ENCODE measurements at places on chromosomes 7 and 10.

DNA sequence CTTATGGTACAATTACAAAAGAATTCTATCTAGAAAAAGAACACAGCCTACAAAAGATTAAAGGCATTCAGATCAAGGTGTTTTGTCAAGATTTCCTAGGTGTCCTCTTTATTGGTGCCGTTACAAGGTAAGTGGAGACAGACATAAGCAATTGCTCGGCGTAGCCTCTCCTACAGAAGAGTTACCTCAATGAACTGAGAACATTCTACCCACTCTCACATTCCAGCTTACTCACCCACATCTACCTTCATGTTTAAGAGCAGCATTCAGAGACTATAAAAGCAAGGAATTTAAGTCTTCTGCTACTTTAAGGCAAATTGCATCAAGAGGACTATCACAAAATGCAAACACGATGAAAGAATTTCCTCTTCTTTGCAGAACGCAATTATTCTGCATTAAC is 29.5 kb downstream of the MPP7 start:
- DNase-seq, result no peak

DNA sequence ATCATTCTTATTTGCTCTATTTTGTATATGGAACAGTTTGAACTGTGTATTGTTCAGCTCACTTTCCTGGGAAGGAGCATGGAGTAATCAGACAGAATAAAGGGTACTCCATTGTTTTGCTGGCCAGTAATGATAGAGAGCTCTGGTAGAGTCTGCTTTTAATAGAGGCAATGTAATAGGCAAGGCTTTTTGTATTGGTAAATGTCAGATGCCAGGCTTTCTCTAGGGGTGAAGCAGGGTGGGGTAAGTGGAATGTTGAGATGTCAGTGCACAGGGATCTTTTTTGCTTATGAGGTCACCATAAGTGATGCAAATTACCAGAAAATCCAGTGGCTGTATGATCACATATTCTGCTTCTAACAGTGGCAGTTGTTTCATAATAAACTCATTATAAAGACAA is 1088.3 kb upstream of the SORCS1 start:
- no peak for DNase-seq

- DNase-seq, result no peak
Measured at GRCh38 chr10:110747609-110748464, 103.7 kb downstream of the RBM20 start.

GRCh38 chr10:83233691-83234090 is 905.6 kb upstream of the GHITM start:
- DNase-seq, result no peak

DNA sequence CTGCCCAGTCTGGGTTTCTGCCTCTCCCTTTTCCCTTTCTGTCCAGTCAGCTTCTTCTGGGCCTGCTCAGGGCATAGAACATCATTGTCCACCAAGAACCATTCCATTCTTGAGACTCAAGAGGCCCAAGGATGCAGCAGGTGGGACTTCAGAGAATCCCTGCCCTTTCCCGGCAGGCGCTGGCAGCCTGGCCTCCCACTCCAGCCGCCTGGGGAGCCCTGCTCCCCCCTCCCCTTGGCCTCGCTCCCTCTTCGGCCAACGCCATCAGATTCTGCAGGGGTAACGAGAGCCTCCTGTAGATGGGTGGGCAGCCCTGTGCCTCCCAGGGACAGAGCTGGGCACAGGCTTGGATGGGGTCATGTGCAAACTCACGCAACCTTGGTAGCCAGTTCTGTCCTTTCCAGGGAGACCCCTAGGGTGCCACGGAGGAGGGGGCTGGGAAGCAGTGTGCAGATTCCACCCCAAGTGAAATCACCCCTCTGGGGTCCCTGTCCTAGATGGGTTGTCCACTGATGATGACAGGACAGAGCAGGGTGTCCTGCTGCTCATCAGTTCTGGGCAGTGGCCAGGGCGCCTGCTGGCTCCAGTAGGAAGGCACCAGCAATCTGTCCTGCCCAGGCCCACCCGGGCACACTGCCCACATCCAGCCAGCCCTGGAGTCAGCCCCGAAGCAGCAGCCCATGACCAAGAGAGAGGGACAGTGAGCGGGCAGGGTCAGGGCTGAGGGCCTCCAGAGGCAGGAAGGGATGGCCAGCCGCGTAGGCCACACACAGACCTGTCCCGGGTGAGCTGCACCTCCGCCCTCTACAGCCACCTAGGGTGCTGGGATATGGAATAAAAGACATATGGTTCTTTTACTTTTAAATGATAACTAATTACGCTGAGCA is 47.7 kb downstream of the RASGEF1A start:
- DNase-seq, result no peak

DNA sequence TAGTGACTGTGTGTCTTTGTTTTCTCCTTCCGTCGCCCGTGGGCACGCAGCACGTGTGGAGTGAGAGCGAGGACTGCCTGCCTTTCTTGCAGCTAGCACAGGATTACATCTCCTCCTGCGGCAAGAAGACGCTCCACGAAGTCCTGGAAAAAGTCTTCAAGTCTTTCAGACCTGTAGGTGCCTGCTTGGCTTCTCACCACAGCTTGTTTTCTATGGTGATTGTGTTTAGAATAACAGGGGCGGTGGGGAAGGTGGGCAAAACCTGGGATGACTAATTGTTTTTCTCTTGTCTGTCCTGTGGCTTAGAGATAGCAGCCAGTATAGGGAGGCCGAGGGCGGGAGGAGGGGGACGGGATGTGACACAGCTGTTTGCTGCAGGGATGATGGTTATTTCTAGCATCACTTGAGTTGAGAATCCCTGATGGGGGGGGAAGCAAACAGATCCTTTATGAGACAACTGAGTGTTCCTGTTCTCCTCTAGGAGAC is 11.4 kb downstream of the MTURN start:
- DNase-seq, result no peak

GRCh38 chr7:114921631-114922025 is 266 bp upstream of the MDFIC start:
- DNase-seq, result no peak

DNA sequence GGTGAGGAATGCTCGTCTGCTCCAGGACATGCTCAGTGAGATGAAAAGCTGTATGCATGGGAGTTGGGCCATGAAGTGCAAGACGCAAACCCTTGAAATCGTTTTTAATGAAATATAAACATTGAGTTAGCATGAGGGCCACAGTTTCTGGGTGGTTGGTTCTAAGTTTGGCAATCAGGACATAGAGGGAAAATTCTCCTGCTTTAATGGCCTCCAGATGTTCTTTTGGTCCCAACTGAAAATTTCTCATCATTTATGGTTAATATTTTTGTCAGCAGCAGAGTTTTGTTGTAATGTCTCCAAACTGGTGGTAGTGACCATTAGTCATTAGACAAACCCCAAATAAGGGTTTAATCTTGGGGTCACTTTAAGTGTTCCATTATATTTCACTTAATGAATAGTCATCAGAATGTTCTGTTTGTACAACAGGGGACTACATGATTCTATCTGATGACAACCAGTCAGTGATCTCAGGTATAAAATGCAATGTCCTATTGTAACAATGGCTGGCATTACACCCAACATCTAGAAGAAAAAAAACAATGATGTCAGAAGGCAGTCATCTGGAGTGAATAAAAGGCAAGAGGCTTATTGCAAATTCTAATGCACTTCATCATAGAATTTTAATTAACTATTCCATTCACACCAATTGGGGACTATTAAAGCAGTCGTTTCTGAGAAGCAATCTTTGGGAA is 197.4 kb downstream of the JCAD start:
- no peak for DNase-seq

DNA sequence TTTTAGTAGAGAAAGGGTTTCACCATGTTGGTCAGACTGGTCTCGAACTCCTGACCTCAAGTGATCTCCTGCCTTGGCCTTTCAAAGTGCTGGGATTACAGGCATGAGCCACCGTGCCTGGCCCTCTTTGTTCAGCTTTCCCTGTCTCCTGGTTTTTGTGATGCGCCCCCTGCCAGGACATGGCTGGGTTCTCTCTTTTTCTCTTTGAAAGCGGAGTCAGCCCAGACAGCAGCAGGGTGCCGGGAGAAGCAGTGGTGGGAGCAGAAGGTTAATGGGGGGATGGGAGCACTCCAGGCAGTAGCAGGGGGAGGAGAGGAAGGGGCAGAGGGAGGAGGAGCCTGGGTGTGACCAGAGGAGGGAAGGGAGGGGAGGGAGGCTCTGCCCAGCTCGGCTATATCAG is 1.8 kb downstream of the MUC3A start:
- DNase-seq, result no peak

DNA sequence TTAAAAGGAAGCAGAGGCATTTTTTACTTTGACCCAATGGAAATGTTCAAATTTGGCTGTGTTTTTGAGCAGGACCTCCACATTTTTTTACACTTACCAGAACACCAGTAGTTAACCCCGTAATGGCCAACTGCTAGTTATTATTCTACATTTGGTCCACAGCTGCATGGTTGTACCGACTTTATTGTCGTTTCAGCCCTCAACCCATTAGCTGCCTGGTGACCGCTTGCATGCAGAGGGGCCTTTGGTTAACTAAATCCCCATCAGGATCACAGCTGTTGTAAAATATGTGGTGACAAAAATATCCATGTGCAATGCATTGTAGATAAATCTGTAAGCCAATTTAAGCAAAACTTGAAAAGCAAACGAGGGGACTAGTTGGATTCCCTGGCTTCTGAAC is 342.2 kb upstream of the MEOX2 start:
- no peak for DNase-seq

DNA sequence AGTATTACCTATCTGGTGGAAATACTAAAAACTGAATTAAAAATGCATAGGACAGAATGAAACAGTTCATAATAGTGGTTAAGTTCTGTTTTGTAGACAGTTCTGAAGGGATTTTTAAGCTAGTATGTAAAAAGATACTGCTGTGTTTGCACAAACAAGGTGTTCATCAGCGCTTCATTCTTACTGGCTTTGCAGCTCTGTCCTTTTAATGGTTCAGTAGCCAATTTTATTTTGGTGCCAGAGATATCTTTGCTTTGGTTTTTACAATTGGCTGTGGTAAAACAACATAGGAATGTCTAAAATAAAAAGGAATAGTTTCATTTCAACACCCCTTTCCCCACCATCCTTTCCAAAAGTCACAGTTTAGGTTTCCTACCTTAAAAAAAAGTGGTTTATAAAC is 33.0 kb downstream of the STAM start:
- no peak for DNase-seq

- DNase-seq, result no peak
Measured at GRCh38 chr10:89278034-89278535, 23.8 kb upstream of the IFIT2 start.

DNA sequence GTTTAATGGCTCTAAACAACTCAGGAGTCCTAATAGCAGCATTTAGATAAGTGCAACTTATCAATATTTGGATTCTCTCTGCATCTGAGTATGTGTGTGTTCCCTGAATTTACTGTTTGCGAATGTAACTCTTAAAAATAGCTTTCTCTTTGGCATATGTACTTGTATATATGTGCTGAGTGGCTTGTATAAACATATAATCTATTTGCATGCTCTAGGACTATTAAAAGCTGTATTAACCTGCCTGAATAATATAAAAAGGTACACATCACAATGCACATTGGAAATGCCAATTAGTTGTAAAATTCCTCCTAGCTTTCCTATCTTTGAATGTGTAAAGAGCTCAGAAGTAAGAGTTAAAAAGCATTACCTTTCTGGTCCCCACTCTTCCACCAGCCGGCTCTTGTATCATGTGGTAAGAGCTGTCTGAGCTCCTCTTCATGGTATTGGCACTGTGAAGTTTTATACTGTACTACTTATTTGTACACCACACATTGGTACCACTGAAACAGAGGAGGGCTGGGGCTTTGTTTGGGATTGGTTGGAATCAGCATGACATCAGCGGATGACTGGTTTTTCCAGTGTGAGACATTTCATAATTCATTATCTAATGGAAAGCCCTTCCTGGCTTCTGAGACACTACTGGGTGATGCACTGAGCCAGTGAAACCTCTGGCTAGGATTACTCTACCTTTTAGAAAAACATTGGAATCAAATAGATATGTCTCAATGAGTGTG is at the start of gene INHBA:
Gene INHBA, minus strand, starts transcription at position 456 of the 737 bp plus-strand sequence. CDS start 2,716 bp downstream, outside the sequence.
- no peak for DNase-seq

All from stimulated activated CD8-positive, alpha-beta memory T cell treated with anti-CD3 and anti-CD28 coated beads, Interleukin-7, amount 100 ng/mL, for 1 hour (primary cell).